Activated naive CD8-positive, alpha-beta T cell treated with anti-CD3 and anti-CD28 coated beads, Interleukin-2, amount 50 U/mL, for 16 hours (primary cell): ENCODE measurements at places on chromosomes 6 and 20.

- DNase-seq, result no peak
Observed at GRCh38 chr6:33455051-33455450, 675 bp downstream of the ZBTB9 start.

GRCh38 chr20:6954219-6954618, 186.7 kb downstream of the BMP2 start:
- no peak for DNase-seq

- no peak for DNase-seq
Observed at GRCh38 chr20:13644010-13644409, 5.3 kb upstream of the TASP1 start.

GRCh38 chr6:168640768-168641167, 199.8 kb downstream of the SMOC2 start:
- DNase-seq, result no peak

DNA sequence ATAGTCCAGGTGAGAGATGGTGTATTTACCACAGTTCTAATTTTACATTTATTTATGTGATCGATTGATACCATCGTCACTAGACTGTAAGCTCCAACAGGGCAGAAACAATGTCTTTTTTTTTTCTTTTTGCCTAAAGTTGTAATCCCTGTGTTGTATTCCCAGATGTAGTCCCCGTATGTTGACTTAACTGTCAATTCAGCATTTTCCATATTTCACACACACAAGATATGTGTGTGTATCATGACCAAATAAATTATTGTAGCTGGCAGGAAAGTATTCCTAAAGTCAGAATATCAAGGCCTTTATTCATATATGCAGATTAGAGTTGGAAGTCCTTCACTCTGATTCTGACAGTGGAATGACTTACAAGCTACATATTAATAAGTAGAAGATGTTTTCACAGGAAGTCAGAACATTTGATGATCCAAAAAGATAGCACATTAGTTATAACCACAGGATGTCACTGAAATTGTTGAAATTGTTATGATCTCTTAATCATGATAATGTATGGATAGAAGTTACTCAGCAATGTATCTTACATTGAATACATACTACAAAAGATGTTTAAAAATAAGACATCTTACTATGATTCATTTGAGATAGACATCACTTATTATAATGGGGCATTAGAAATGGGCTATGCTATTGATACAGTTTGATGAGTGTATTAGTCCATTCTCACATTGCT, 10.6 kb downstream of the RNF182 start:
- no peak for DNase-seq

GRCh38 chr6:37547564-37548061, 47.9 kb upstream of the CCDC167 start:
- DNase-seq, result no peak

DNA sequence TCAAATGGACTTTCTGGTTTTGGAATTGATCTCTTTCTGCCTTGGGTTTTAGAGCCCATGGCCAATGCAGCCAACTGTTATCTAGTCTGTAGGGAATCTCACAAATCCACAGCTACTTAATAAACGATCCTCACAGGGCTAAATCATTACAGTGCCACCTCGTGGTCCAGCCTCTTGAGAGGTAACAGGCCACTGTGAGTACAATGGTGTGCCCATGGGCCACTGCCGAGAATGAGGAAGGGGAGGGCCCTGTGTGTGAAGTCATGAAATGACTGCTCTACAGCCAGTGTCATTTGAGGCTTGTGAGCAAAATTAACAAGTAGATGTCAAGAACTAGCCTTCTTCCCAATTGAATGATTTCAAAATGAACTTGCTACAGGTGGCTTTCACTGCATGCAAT, 54.3 kb upstream of the GMPR start:
- no peak for DNase-seq

DNA sequence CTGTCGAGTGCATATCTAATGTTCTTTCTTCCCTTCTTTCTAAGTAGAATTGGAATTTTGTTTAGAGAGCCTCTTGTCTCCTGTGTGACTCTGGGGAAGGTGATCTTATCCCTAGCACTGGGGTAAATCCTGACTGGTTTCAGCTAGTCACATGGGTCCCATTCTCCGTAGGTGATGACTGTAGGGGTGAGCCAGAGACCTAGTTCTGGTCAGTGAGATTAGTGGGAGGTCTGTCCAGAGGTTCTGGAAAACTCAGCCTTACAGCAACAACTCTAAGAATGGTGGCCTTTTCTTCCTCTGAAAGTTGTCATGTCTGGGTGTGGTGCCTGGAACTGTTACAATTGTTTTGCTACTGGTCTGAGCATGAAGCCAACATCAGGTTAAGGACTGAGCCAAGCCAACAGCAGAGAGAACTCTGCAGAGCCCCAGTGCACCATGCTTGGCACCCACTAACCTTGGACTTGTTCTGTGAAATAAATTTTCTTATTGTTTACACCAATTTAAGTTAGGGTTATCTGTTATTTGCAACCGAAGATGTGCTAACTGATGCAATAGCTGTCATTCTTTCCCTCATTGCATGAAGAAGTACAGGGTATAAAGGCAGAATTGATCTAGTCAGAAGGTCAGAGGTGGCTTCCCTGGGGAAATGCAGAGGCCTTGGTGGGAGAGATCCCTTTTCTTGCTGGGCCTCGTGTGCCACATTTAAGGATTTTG, 56.8 kb upstream of the TULP4 start:
- DNase-seq, result no peak

GRCh38 chr20:37989601-37990295, 43.5 kb downstream of the TTI1 start:
- DNase-seq, result no peak
